Activated T-cell treated with anti-CD3 and anti-CD28 coated beads for 24 hours (primary cell): ENCODE measurements at places on chromosomes 1 and 21.
A peak's percentile ranks its signal among the peaks of the same experiment; 100 is the strongest.

GRCh38 chr21:38831526-38832467 is 26.1 kb downstream of the ETS2 start:
- peak; percentile 24 for DNase-seq

- DNase-seq: no peak
These were observed 7.7 kb upstream of the ZNF669 start for GRCh38 chr1:247111700-247112478.

GRCh38 chr1:66752000-66752592 is at the start of gene DYNLT5:
Gene DYNLT5, plus strand, starts transcription at chr1:66752459. Its CDS starts 2,200 bp downstream, at chr1:66754659.
- no peak for DNase-seq

GRCh38 chr21:25385911-25386474 is 221.3 kb downstream of the MRPL39 start:
- no peak for DNase-seq

GRCh38 chr1:117060441-117061317 is 553 bp downstream of the TTF2 start:
- DNase-seq: no peak

DNA sequence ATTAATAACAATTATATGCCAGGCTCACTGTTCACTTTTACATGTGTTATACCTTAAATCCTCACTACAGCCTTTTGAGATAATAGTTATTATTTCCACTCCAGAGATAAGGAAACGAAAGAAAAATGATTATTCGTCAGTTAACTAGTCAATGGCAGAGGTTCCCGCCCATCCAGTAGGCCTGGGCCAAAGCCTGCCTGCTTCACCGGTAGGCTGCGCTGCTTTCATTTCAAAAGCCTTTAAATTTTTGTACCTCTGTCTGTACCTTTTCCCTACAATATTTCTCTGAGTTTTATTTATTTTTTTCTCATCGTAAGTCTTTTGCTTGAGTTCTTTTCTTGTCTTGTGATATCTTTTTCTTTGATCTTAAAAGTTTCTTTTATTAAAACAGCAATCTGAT is 3.6 kb downstream of the GPR52 start:
- DNase-seq: no peak

DNA sequence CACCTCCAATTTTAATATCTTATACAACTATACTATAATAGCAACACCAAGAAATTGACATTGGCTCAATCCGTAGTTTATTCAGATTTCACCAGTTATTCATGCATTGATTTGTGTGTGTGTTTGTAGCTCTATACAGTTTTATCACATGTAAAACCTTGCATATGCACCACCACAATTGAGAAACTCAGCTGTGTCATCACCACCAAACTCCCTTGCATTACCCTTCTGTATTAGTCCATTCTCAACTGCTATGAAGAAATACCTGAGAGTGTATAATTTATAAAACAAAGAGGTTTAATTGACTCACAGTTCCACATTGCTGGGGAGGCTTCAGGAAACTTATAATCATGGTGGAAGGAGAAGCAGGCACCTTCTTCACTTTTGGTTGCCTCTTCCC is 162.1 kb downstream of the PATJ start:
- no peak for DNase-seq

DNA sequence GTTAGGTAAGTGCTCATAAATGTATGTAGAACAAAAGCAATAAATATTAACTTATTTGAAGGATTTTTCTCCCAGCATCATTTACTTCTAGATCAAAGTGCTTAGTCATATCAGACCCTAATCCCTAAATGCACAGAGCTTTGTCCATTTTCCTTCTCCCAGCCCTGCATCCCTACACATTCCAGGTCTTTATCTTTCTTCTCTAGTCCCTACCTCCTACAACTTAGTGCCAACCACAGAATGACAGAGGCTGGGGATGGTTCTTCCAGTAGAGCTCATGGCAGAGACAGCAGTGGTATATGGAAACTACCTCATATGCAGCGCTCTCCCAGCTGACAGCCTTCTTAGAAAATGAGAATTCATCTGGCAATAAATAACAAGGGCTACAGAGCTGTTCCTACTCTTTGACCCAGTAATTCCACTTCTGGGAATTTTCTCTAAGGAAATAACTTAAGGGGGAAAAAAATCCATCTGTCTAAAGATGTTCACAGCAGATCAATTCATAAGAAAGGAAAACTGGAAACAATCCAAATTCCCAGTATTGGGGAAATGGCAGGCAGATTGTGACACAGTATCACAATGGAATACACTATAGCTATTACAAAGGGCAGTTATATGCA is 62.9 kb upstream of the ROR1 start:
- DNase-seq: no peak

GRCh38 chr1:159675046-159675445 is 39.3 kb downstream of the CRP start:
- no peak for DNase-seq

GRCh38 chr1:231976231-231976630 is 349.6 kb downstream of the DISC1 start:
- no peak for DNase-seq

GRCh38 chr1:89715677-89716076 is 82.8 kb downstream of the LRRC8C start:
- no peak for DNase-seq

GRCh38 chr1:160363010-160363409 is 3.9 kb upstream of the NHLH1 start:
- DNase-seq: no peak

DNA sequence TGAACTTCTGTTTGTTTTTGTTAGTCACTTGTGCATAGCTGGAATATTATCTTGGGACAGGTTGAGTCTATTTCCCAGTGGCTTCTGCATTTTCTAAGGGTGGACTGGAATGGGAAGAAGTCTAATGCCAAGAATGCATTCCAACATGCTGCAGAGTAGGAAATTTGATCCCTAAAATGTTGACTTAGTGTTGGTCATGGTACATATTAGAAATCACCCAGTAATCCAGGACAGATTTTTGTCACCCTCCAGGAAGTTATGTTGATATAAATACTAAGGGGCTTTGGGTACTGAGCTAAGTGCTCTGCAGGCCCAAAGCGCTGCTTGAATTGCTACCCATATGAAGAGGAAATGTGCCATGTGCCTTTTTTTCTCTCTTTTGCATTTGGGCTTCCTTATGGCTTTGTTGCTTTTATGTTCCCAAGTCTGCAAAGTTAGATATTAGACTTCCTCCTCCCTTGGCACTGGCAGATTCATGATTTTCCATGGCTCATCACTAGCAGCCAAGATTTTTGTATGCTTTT is 10.0 kb downstream of the ARID1A start:
- DNase-seq: no peak

- no peak for DNase-seq
These were observed 5.3 kb downstream of the EDN2 start for GRCh38 chr1:41479000-41479807.

GRCh38 chr1:39106801-39107327 is 80.7 kb downstream of the NDUFS5 start:
- DNase-seq: no peak

DNA sequence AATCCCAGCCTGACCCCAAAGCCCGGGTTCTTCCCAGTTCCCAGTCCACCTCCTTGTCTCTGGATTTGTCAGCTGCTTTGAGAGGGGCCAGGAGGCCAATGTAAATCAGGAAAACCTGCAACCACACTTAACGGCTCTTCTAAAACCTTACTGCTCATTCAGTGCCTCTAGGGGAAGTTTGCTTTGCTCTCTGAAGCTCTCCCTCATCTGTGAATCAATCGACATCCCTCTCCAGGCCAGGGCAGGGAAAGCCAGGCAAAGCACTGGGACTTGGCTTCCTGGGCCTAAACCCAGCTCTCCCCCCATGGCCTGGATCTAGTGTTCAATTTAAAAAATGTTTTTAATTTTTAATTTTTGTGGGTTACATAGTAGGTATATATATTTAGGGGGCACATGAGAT is 9.3 kb downstream of the NKAIN1 start:
- no peak for DNase-seq

- DNase-seq: no peak
These were observed 72.9 kb downstream of the PLA2G4A start for GRCh38 chr1:186901631-186902030.

DNA sequence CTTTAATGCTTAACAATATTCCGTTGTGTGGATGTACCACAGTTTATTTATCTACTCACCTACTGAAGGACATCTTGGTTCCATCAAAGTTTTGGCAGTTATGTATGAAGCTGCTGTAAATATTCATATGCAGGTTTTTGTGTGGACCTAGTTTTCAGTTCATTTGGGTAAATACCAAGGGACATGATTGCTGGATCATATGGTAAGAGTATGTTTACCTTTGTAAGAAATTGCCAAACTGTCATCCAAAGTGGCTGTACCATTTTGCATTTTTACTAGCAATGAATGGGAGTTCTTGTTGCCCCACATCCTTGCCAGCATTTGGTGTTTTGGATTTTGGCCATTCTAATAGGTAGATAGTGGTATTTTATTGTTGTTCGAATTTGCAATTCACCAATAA is 10.0 kb downstream of the ZSCAN20 start:
- DNase-seq: no peak

- no peak for DNase-seq
These were observed 32.2 kb upstream of the ZNF281 start for GRCh38 chr1:200442023-200442422.

GRCh38 chr1:226108935-226109828 is 46.7 kb downstream of the H3-3A start:
- no peak for DNase-seq

GRCh38 chr1:245549996-245550719 is 395.4 kb downstream of the KIF26B start:
- no peak for DNase-seq

DNA sequence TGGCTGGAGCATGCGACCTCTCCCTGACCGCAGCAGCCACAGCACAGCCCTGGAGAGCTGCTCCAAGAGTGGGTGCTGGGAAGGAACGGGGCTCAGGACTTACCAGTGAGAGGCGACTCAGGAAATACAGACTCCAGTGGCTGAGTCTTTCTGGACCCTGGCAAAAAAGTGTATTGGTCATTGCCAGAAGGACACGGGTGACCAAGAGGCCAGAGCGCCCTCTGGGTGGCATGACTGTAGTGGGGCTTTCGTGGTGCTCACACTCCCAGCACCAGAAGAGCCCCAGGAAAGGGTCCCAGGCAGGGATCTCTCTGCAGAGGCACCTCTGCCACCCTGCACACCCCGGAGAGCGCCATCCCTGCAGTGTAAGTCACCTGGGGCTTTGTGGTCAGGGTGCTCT is 8.9 kb upstream of the PRDM16 start:
- no peak for DNase-seq

GRCh38 chr1:215594640-215595039 is 27.5 kb downstream of the KCTD3 start:
- DNase-seq: no peak

DNA sequence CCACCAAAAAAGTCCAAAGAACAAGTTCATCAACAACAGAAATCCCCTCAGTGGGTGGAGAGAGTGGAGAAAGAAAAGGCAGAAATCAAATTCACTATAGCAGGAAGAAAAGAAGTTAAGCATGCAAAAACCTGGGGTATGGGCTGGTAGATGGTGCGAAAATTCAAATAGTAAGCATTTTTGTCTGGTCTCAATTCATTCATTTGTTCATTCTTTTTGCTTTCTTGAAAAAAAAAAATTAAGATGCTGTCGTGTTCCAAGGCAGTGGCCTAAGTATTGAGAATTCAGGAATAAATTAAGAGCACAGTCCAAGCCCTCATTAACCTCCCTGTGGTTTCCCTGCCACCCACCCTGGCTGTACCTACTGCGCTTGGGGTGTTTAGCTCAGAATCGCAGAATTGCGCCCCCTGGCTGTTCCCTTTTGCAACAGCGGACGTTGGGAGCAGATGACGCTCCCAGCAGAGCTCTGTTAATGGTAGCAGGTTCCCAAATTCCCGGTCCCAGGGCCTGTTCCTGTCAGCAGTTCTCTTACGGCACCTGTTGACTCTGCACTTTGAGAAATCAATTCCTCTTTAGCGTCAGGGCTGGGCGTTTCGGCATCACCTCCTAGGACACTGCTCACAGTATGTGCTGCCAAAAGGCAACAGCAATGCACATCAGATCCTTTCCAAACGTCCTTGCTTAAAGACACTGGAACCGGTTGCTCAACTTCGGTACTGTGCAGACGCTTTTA is 34.0 kb upstream of the SSX2IP start:
- peak; percentile 11 for DNase-seq

GRCh38 chr1:75614399-75614756 is 3.5 kb upstream of the SLC44A5 start:
- no peak for DNase-seq

GRCh38 chr1:205699416-205699815 is 19.1 kb upstream of the SLC45A3 start:
- no peak for DNase-seq

DNA sequence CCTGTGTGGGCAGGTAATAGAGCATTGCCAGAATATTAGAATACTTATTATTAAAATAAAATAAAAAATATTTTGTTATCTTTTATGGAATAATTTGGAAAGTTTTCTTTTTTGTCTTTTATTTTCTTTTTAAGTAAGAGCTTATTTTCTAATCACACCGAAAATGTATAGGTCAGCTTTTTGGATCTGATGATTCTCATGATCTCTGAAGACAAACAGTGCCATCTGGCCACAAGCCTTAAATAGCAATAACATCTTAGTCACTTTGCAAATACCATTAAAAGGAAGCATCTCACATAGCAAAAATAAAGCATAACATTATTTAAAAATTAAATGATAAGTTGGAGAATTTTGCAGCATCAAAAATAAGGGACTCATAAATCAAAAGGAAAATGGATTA is 213.8 kb downstream of the PLA2G4A start:
- no peak for DNase-seq

DNA sequence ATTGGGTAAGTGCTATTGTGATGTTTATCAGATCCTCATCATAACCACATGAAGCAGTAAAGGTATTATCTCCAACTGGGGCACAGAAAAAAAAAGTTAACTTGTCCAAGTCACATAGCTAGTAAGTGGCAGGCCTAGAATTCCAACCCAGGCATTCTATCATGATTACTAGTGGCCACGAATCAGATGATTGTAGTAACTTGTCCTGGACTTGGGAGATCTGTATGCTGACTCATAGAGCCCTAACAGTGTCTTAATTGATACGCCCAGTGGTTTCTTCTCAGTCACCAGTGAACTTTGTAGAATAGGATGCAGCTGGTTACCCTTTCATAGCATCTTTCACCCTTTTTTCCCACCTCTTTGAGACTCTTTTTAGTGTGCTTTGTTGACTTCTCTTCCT is 91.1 kb upstream of the UBE2U start:
- no peak for DNase-seq

DNA sequence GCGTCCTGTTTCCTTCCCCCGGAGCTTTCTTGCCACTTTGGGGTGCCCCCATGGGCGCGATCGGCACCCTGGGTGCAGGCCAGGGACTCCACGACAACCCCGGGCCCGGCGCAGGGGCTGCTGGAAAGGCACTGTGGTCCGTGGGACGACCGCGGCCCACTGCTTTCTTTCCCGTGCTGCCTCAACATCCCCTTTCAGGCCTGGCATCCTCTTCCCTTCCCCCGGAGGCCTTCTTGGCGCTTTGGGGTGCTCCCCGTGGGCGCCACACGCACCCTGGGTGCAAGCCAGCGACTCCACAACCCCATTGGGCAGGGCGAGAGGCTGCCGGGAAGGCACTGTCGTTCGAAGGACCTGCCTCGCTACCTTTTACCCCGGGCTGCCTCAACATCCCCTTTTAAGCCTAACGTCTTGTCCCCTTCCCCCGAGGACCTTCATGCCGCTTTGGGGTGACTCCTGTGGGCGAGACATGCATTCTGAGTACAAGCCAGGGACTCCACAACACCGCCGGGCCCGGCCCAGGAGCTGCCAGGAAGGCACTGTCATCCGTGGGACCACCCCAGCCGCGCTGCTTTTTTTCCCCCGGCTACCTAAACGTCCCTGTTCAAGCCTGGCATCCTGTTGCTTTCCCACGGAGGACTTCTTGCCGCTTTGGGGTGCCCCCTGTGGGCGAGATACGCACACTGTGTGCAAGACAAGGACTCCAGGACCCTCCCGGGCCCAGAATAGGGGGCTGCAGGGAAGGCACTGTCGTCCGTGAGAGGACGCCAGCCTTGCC is 137.8 kb downstream of the LIPI start:
- no peak for DNase-seq
